ENCODE measurements at places on chromosomes 16 and 17. TPM values are rescaled to one million over a fixed set of nuclear protein-coding genes. Genes with fewer than 3 reads are reported as not detected.

PPL gene
- 51.5 TPM for total RNA-seq

ADORA2B gene
- 11.2 TPM for total RNA-seq

TEDC2 gene
- total RNA-seq: 1.5 TPM

KRT40 gene
- total RNA-seq: not detected

TTYH2 gene
- 4.1 TPM for total RNA-seq

WDR81 gene
- total RNA-seq: 63.8 TPM

ASPHD1 gene
- total RNA-seq: 6.5 TPM

TBC1D3 gene
- not detected for total RNA-seq

MGAT5B gene
- total RNA-seq: 0.17 TPM

KCNAB3 gene
- 0.33 TPM for total RNA-seq

CES1 gene
- total RNA-seq: 20.3 TPM

LPCAT2 gene
- total RNA-seq: 31.0 TPM

PTX4 gene
- 0.29 TPM for total RNA-seq

DPEP3 gene
- not detected for total RNA-seq

TOX3 gene
- not detected for total RNA-seq

All from smooth muscle cell of trachea (primary cell).